Subcutaneous preadipocyte (primary cell): ENCODE measurements at places on chromosomes 2 and 18. TPM values are rescaled to one million over a fixed set of nuclear protein-coding genes. Genes with fewer than 3 reads are reported as not detected.

FIGN gene
- total RNA-seq, result 1.1 and 1.6 TPM in 2 replicates

COL5A2 gene
- total RNA-seq, result 186 and 225 TPM in 2 replicates

ZNF142 gene
- total RNA-seq, result 12.9 and 20.9 TPM in 2 replicates

METAP1D gene
- total RNA-seq, result 12.5 and 15.8 TPM in 2 replicates

UGT1A6 gene
- total RNA-seq, result not detected in 2 replicates

ROCK1 gene
- 33.1 and 47.9 TPM in 2 replicates for total RNA-seq

AMER3 gene
- total RNA-seq, result not detected in 2 replicates

OTX1 gene
- 0.20 TPM in 1 of 2 replicates, not detected in the other for total RNA-seq

GPR155 gene
- 1.4 and 1.8 TPM in 2 replicates for total RNA-seq

C2orf15 gene
- not detected in 2 replicates for total RNA-seq

SDC1 gene
- 6.6 and 20.3 TPM in 2 replicates for total RNA-seq

ASAP2 gene
- total RNA-seq, result 39.3 and 59.0 TPM in 2 replicates

UNC80 gene
- not detected in 2 replicates for total RNA-seq
